A549 treated with CORT108297 at 1 μM for 4 hours (cell line): ENCODE measurements at places on chromosomes 3 and 15. TPM values are rescaled to one million over a fixed set of nuclear protein-coding genes. Genes with fewer than 3 reads are reported as not detected.

Gene RSL24D1
- total RNA-seq, result 95.5 to 119 TPM (median 98.6 TPM) in 5 replicates

Gene PIF1
- 12.6 to 23.0 TPM (median 19.2 TPM) in 5 replicates for total RNA-seq

Gene ALPK3
- total RNA-seq, result 0.05 to 0.28 TPM (median 0.18 TPM) in 5 replicates

Gene DOCK3
- 0.27 to 0.40 TPM (median 0.39 TPM) in 5 replicates for total RNA-seq

Gene PCSK6
- total RNA-seq, result 9.7 to 12.7 TPM (median 10.1 TPM) in 5 replicates

Gene PLCB2
- 0.44 to 0.79 TPM (median 0.59 TPM) in 5 replicates for total RNA-seq

Gene FETUB
- total RNA-seq, result 0.10 to 0.25 TPM (median 0.16 TPM) in 4 of 5 replicates, not detected in the other
